ENCODE measurements at places on chromosomes 1 and 21.
A peak's percentile ranks its signal among the peaks of the same experiment; 100 is the strongest.

GRCh38 chr1:25820247-25821111, 725 bp downstream of the MTFR1L start:
- peak; percentile 26 for DNase-seq

DNA sequence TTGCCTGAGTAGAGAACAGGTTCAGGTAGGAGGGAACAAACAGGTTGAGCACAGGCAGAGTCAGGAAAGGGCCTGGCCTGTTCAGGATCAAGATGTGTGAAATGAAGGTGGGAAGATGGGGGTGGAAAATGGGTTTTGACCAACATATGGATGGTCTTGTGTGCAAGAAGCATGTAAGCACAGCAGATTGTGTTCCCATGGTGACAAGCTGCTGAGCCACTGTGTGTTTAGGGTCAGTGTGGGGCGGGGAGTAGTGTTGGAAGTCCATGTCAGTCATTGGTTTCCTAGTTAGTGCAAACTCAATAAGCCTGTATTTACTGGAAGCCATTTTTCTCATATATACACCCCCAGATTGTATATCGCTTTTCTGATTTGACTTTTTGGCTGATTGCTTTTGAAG, 111.9 kb downstream of the CAMTA1 start:
- DNase-seq: no peak

DNA sequence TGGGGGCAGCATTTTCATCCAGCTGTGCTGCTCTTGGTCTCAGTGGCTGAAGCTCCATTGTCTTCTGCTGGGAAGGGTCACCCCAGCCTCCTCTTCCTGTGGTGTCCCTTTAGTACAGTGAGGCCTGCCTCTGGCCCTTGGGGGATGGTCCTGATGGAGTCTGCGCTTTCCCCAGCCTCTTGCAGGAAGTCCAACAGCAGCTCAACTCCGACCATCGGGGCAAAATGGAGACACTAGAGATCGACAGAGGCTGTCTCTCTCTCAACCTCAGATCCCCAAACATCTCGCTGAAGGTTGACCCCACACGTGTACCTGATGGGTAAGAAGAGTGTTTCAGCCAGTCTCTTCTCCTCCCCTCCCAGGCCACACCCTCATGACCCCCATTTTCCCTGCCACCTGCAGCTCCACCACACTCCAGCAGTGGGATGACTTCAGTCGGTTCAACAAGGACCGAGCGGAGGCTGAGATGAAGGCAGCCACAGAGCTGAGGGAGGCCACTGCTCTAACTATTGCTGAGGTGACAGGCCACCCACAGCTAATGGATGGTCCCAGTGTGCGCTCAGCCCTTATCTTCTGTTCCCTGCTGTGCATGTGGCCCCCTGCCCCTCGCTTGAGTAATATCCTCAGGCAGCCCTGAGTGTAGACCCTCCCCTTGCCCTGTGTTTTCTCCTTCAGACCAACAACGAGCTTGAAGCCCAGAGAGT, 2.0 kb upstream of the ADPRS start:
- DNase-seq: no peak

DNA sequence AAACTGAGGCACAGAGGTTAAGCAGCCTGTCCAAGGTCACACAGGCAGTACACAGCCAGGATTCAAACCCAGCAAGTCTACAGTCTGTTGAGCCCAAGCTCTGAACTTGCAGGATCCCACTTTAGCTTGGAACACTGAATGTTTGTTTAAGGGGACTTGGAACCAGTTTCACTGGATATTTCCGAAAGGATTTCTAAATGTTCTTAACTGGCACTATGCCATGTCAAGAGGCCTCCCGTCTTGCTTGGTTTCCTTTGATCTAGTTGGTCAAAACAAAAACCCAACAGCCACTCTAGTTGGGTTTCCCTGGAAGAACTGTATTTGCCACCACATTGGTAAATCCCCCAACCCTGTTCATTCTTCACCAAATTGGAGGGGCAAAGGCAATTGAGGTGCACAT, 317.6 kb upstream of the KAZN start:
- peak; percentile 77 for DNase-seq

GRCh38 chr1:61247881-61248752, 165.8 kb downstream of the NFIA start:
- no peak for DNase-seq

- no peak for DNase-seq
These were observed 11.8 kb upstream of the SOD1 start for GRCh38 chr21:31647650-31648049.

Measured in NCI-H1105 treated with DMSO at 0.1 percent for 48 hours (cell line).